GM13977 (cell line): ENCODE measurements at places on chromosomes 3 and 15.

DNA sequence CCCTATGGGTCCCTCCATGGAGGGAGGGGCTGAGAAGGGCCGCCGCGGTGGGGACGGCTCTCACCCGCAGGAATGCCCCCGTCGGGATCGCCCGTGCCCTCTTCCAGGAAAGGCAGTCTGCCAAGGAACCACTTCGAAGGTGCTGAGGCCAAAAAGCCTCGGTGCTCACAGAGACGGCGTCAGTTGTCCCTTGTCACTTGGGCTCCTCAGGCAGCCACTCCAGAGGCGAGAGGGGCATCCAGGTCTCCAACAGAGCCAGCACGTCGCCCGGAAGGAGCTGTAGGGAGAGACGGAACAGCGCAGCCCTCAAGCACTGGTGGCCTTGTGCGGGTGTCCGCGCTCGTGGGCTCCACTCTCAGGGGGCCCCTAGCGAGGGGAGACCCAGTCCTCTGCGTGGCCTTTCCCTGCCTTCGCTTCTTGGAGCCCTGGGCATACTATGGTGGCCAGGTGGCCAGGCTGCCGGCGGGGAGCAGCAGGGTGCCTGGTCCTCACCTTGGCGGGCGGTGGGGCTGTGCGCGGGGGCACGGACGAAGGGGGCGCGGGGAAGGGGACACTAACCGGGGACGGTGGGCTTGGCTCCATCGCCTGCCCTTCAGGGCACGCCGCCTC lies 994 bp downstream of the MESP1 start:
- no peak for DNase-seq

- DNase-seq: no peak
Observed at GRCh38 chr3:136950623-136951022, 7.2 kb upstream of the IL20RB start.

GRCh38 chr15:56824175-56824574 lies 90.9 kb upstream of the ZNF280D start:
- DNase-seq: no peak

- no peak for DNase-seq
Observed at GRCh38 chr3:169161011-169161410, 502.5 kb downstream of the MECOM start.

- DNase-seq: no peak
Observed at GRCh38 chr3:4207672-4208071, 95.5 kb upstream of the SETMAR start.

DNA sequence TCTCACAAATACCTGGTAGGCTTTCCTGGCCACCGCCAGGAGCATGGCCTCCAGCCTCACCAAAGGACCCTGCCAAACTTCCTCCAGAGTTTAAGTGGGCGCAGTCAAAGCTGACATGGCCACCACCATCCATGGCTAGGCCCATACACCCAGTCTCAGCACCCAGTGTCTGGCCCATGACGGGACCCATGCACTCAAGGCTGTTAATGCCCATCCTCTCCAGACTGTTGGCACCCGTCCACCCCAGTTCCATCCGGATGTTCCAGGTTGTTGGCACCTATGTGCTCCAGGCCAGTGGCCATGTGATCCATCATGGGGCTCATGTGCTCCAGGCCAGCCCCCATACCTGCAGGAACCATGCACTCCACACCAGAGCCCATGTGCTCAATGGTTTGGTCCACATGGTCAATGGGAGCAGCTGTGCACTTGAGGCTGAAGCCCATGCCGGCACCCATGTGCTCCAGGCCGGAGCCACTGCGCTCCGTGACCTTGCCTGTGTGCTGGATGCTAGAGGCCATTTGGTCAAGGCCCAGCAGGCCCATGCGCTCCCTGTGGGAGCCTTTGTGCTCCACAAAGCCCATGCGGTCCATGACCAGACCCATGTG lies 20.4 kb downstream of the CTDSPL2 start:
- DNase-seq: no peak
